ENCODE measurements at places on chromosomes 1 and 21.

- DNase-seq, result no peak
These were observed 50.2 kb upstream of the SCCPDH start for GRCh38 chr1:246674049-246674448.

- DNase-seq, result no peak
These were observed 21.6 kb downstream of the ROR1 start for GRCh38 chr1:63795455-63795854.

DNA sequence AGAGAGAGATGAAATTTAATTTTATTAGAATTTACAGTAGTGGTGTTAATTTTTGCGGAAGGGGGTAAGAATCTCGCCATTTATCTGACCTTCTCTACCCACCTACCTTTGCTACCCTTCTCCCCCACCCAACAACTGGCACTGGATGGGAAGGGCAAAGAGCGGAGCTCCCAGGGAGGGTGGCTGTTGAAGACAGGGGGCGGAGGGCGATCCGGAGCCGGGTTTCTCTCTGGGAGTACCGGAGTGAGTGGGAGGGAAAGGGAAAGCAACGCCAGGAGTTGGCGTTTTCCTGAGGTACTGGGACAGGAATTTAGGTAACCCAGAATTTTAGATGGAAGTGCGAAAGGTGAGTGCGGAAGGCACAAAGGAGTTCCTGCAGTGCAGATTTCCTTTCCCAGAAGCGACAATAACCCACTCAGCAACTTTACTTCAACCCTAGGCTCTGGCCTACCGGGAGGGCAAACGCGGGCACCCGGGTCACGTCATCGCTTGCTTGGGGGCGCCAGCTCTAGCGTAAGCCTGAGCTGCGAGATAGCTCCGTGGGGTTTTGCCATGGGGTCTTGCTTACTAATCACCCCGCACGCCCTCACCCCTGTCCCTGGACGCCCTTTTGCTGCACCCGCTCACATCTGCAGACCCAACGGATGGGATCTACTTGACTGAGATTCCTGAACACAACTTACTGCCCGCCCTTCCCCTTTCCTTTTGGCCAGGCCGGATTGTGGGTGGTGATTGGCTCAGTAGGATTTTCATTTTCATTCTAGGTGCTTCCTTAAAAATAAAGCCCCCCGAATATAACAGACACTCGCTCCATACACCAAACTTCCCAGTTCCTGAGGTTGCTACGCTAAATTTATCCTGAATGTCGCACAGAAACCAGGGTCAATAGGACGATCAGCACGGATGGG is 413.0 kb upstream of the ESRRG start:
- no peak for DNase-seq

DNA sequence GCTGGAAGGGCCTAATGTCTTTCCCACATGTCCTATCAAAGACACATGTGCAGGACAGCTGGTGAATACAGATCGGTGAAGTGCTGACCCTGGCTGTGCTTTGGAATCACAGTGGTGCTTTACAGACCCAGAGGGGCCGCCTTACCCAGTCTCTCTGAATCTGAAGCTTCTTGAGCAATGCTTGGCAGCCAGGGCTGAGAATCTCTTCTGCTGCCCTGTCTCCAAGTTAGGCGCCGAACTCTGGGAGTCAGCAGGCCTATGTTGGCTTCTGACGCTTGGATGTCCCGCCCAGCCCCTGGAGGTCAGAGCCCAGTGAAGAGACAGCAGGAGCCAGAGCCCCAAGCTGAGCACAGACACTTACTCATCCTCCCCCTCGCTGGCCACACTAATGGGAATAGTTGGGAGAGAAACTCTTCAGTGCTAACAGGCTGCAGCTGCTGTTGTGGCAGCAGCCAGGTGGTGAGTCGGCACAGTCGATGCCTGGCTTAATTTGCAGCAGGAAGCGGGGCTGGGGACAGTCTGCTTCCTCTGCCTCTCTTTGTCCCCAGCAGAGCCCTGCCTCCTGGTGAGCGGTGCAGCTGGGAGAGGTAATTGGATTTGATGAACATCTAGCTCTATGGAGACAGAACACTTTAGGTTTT is 68.1 kb downstream of the URB2 start:
- DNase-seq, result no peak

- no peak for DNase-seq
These were observed 228.9 kb upstream of the RGS18 start for GRCh38 chr1:191929383-191929782.

Measured in activated T-helper 1 cell treated with anti-CD3 and anti-CD28 coated beads, Interleukin-2, amount 50 U/mL, for 16 hours (primary cell).